Urinary bladder (tissue), 4 donors: ENCODE measurements at places on chromosomes 16 and 17. TPM values are rescaled to one million over a fixed set of nuclear protein-coding genes. Genes with fewer than 3 reads are reported as not detected.

UMOD gene
- polyA plus RNA-seq, result not detected

CIBAR2 gene
- polyA plus RNA-seq, result not detected

NPIPA8 gene
- 0.11 TPM for polyA plus RNA-seq

CMTM1 gene
- polyA plus RNA-seq, result 1.1 TPM

MRPL38 gene
- polyA plus RNA-seq, result 61.3 TPM

CIITA gene
- 6.4 TPM for polyA plus RNA-seq

NHERF2 gene
- polyA plus RNA-seq, result 111 TPM

ABCA10 gene
- 3.3 TPM for polyA plus RNA-seq

RANBP10 gene
- polyA plus RNA-seq, result 14.1 TPM

AGRP gene
- polyA plus RNA-seq, result not detected

KCNG4 gene
- polyA plus RNA-seq, result not detected

CBFA2T3 gene
- polyA plus RNA-seq, result 6.2 TPM

CHST5 gene
- polyA plus RNA-seq, result 0.09 TPM

ZG16 gene
- not detected for polyA plus RNA-seq

HAP1 gene
- polyA plus RNA-seq, result 0.27 TPM

NPB gene
- polyA plus RNA-seq, result 0.85 TPM

TBC1D10B gene
- 29.5 TPM for polyA plus RNA-seq

CYGB gene
- 68.7 TPM for polyA plus RNA-seq

LGALS9B gene
- polyA plus RNA-seq, result not detected

CCL8 gene
- polyA plus RNA-seq, result 0.44 TPM

CTNS gene
- 13.8 TPM for polyA plus RNA-seq

CACNG3 gene
- polyA plus RNA-seq, result not detected

SLC2A4 gene
- 66.1 TPM for polyA plus RNA-seq

PRSS53 gene
- polyA plus RNA-seq, result 4.7 TPM

SYCE1L gene
- polyA plus RNA-seq, result 4.3 TPM

ARRB2 gene
- polyA plus RNA-seq, result 26.3 TPM
